ENCODE measurements at places on chromosomes 13 and 19.
A peak's percentile ranks its signal among the peaks of the same experiment; 100 is the strongest.

GRCh38 chr13:67119481-67119894, 110.6 kb downstream of the PCDH9 start:
- DNase-seq, result no peak

GRCh38 chr13:28282451-28282850, 144.1 kb downstream of the PAN3 start:
- no peak for DNase-seq

DNA sequence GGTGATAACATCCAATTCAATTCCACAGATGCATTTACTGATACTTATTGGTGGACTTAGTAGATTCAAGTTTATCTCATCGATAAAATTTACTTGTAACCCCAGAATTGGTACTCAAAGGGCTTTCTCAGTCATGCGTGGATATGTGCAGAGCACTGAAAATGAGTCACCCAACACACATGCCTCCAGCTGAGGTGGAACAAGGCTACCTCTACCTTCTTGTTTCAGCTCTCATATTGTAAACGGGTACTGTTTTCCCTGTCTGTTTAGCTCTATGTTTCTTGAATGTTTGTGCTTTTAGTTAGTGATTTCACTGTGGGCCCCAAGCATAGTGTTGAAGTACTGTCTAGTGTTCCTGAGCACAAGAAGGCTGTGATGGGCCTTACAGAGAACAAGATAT, 1.5 kb downstream of the LRRC63 start:
- no peak for DNase-seq

- DNase-seq, result peak; percentile 47
Observed at GRCh38 chr13:97986835-97987234, 33.4 kb downstream of the IPO5 start.

DNA sequence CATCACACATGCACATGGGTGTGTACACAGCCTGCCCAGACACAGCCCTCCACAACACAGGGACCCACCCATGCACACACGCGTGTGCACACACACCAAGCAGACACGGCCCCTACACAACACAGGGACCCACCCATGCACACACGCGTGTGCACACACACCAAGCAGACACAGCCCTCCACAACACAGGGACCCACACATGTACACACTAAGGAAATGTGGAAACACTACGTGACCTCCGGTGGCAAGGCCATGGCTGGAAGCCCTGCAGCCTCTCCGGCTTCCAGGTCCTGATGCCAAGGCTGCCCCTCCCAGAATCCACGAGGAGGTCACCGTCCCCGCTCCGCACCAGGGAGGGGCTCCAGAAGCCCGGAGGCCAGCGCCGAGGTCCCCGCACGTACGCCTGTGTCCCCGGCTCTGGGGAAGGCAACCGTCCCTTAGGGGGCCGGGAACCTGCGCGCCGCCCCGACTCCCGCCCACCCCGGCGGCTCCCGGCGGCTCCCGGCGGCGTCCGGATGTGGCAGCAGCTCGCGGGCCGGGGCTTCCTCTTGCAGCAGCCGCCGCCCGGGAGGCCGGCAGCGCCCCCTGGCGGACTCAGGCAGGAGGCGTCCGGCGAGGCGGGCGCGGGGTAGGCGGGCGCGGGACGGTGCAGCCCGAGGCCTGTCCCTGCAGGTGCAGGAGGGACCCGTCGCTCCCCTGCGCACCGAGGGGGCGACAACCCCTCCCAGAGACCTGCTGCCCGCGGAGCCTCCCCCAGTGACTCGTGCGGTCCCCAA, 29.8 kb upstream of the GRTP1 start:
- DNase-seq, result peak; percentile 79

GRCh38 chr19:31275068-31275334, 74.2 kb downstream of the TSHZ3 start:
- no peak for DNase-seq

DNA sequence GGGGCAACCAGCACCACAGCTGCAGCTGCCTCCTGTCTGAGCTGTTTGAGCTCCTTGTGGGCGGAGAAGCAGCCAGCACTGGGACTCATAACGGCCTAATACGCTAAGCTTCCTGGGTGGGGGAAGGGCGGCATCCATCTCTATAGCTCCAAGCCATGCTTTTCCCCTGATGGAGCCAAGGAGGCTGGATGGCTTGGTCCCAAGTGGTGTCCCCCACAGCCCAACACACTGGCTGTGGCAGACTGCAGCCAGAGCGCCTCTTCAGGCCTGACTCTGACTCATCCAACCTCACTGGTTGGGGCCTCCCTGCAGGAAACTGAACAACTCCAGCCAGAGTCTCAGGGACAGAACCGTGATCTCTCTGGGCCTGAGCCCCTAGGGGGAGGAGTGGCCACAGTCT, 537.3 kb downstream of the SUCLA2 start:
- no peak for DNase-seq

DNA sequence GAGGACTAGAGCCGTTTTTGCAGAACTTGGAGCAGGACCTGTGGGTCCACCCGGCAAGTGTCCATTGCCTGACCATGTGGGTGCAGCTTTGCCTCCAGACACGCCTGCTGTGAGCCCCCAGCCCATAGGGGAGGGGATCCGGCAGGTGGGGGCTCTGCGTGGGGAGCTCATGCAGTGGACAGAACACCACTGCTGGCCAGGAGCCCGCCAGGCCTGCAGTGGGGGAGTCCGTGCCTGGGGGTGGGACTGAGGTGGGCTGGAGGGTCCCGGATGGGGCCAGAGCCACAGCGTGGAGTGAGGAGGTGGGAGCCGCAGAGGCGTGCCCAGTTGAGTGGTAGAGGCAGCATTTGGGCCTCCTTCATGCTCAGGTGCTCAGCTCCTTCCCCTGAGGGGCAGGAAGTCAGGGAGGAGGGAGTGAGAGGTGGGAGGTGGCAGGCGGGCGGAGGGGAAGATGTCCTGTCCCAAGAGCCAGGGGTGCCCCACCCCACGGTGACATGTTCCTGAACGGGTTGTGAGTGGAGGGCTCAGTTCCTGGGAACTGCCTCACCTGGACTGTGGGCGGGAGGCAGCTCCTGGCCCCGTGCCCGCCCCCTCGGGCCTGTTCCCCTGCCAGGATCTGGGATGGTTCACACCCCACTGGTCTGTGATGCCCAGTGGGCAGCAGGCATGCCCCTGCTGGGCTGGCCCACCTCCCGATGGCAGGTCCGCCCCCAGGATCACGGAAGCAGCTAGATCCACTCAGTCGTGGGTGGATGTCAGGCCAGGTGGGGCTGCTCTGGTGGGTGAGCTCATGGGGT, 8.8 kb downstream of the ADAT3 start:
- no peak for DNase-seq

- peak; percentile 32 for DNase-seq
Observed at GRCh38 chr13:50800091-50800739, 43.3 kb downstream of the DLEU7 start.

GRCh38 chr19:4172861-4173473, 9.4 kb downstream of the SIRT6 start:
- DNase-seq, result peak; percentile 59

DNA sequence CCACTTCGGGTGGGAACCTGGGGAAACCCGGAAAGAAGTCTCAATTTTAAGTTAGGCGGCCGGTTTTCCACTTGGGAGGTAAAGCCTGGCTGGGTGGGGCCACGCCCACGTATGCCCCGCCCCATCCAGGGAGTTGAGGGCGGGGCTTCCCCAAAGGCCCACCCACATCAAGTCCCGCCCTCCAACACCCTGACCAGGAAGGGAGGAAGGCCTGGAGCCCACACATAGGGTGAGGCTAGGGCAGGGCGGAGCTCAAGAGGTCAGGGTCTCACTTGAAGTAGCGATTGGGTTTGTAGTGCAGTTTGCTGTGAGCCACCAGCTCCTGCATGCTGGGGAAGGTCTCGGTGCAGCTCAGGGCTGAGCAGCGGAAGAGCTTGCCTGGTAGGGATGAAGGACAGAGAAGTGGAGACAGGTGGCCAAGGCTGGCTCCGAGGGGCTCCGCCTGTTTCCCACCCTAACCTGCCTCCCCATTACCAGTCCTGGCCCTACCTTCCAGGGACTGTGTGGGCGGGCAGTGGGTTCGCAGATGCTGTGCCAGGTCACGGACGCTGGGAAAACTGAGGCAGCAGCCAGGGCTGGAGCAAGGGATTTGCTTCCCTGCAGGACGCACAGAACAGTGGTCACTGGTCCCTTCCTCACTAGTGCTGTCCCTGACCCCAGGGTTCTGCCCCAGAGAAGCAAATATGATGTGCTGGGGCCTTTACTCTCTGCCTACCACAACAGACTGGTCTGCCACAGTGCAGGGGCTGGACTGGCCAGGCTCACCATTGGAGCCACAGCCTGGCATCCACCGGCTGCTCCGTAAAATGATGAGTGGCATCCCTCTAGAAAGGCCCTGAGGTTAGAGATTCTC, 1.6 kb downstream of the ZNF414 start:
- peak; percentile 19 for DNase-seq

DNA sequence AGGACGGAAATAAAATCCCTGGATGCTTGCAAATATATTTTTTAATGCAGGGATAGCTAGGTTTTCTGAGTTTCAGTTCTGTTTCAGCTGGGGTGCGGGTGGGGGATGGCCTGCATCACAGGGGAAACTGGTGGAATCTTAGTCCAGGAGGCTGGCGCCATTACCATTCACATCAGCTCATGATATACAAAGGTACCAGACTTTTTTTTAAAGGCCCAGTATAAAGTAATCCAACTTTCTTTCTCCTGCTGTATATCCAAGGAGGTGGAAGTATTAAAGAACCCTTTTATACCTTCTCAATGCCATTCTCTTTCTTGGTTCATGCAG, 343.8 kb downstream of the KCNRG start:
- DNase-seq, result no peak

DNA sequence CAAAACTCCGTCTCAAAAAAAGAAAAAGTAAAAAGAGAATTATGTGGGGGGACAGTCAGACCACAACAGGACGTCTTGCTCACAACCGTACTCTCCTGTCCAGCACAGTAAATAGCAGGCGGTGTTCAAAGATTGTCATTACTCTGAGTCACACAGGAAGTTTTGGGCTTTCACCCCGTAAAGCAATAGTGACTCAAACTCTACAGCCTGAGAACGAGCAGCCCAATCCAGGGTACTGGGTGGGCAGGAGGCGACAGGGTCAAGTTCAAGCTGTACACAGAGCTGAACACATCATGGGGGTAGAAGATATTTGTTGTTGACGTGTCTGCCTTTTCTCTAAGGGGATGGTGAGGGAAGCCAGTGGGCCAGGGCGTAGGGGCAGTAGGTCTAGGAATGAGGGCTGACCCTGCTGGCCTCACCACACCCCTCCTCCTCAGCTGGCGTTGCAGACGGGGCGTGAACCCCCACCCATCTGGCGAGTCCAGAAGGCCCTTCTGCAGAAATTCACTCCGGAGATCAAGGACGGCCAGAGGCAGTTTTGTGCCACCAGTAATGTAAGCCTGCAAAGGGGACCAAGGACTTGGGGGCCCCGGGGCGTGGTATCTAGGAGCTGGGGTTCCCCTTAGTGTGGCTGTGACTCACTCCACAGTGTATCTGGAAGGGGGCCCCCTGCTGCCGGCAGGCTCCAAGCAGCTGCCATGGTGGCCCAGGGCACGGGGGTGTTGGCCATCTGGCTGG, 23.3 kb downstream of the PRR12 start:
- no peak for DNase-seq
